ENCODE measurements at places on chromosomes 2 and 18.

- no peak for DNase-seq
These were observed 781.1 kb upstream of the FSHR start for GRCh38 chr2:49935449-49935848.

DNA sequence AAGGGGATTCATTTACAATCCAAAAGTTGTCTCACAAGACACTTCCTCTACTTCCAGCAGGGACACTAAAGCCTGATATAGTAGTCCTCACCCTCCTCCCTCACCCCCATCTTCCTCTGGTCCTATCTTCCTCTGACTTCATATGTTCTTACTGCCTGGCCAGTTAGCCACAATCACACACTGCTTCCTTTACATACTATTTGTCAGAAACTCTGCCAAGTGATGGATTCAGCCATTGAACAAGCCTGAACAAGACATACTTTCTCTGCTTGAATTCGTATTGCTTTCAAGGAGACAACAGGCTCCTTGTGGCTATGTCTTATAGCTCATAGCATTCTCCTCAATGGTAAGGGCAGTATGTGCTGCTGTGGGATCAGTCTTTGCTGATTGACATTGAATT, 672.2 kb downstream of the BCL11A start:
- no peak for DNase-seq

GRCh38 chr2:238947920-238948710, 100.2 kb downstream of the TWIST2 start:
- no peak for DNase-seq

- DNase-seq, result peak; percentile 17
These were observed 61.2 kb upstream of the MRPS9 start for GRCh38 chr2:104976603-104977120.

DNA sequence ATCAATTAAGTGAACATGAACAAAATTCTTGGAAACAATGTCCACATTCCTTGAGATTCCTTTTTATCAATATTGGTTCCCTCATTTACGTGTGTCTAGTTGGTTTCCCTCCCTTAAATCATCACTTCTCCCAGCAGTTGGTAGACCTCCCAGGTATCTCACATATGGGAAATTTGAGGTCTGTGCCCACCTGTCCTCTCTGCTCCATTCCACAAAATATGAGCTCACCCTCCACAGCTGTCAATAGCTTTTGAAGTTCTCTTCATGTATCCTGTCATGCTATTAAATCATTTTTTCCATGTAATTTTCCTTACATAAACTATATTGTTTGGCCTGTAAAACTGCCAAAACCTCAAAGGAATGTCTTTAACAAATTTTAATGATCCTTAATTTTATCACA, 992.2 kb upstream of the ACVR2A start:
- DNase-seq, result no peak

- no peak for DNase-seq
These were observed 48.1 kb downstream of the ACOXL start for GRCh38 chr2:110780461-110780860.

- DNase-seq, result no peak
These were observed 114.2 kb upstream of the KLHL29 start for GRCh38 chr2:23270810-23271209.

DNA sequence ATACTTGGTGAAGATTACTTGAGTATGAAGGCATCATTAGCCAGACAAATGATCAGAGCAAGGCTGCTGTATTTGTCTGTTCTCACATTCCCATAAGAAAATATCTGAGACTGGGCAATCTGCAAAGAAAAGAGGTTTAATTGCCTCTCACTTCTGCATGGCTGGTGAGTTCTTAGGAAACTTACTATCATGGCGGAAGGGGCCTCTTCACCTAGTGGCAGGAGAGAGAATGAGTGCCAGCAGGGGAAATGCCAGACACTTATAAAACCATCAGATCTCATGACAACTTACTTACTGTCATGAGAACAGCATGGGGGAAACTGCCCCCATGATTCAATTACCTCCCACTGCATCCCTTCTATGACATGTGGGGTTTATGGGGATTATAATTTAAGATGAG, 452.3 kb downstream of the GALR1 start:
- DNase-seq, result no peak

DNA sequence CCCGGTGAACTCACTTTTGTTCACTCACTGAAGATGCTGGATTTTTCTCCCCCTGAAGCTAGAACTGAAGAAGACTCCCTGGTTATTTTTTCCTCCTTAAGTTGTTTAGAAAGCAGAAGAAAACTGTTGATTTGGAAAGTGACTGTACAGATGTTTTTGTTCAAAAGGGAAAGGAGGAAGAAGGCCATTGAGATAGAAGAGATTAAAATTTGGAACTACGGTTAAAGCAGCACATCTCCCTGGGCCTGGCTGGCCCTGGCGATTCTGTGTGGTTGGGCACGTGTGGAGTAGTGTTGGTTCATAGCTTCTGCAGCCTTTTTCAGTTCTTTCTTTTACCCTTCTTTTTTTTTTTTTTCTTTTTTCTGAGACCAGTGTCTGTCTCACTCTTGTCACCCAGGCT, 109.2 kb downstream of the MAP4K4 start:
- DNase-seq, result no peak

DNA sequence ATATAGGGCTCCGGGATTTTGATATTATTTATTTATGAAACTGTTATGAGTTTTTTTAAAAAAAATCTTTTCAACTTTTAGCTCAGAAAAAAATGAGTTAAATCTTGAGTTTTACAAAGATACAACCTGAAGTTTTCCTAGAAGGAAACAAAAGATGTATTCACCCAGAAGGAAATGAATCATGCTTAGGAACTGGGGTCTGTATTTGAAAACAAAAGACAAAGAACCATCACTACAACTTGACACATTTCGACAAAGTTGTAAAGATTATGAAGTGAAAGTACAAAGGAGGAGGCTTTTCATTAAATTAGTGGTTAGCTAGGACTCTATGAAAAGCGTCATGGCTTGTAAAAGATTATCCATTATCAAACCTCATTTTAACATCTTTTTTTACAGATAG, 143.3 kb downstream of the PDE1A start:
- no peak for DNase-seq

DNA sequence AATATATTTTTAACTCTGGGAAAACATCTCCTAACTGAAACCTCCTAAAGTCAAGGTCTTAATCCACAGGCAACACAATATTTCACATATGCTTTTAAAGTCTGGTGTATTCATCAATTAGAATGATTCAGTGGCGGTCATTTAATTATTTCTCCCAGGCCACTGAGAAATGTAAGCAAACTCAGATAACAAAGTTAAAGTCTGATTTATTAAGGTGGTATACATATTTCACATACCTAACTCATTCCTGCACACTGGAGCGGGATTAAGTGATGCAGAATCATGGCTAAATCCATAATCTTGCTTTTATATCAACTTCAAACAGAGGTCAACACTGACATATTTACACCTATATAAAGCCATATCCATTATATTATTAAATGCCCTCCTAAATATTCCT, 43.7 kb downstream of the FRZB start:
- DNase-seq, result no peak

DNA sequence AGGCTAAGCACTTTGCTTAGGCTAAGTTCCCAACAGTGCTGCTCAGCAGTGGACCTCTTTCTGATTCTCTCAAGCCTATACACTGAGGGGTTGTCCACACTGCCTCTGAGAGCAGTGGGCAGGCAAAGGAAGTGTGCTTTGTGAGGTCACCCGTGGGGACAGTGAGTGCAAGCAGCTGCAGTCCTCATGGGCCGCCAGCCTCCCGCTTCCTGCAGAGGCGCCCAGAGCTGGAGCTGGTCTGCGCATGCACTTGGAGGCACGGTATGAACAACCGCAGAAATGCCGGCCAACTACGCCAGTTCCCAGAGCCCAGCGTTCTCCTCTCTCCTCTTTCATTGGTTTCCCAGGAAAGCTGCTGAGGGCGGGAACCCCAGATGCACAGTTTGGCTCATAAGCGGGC, 149.5 kb upstream of the DLX2 start:
- no peak for DNase-seq

DNA sequence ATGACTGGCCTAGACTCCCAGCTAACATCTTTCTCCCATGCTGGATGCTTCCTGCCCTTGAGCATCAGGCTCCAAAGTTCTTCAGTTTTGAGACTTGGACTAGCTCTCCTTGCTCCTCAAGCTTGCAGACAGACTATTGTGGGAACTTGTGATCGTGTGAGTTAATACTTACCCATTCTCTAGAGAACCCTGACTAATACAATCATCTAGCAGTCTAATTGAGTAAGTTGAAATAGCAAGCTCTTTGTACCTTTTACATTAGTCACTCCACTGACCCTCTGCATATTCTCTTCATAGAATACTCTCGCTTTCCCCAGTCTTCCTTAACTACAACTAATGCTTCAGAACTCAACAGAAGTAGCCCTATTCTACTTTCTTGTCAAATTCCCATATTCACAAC, 434.6 kb upstream of the NXPH2 start:
- no peak for DNase-seq

GRCh38 chr2:176675271-176675949, 406.2 kb downstream of the MTX2 start:
- no peak for DNase-seq

DNA sequence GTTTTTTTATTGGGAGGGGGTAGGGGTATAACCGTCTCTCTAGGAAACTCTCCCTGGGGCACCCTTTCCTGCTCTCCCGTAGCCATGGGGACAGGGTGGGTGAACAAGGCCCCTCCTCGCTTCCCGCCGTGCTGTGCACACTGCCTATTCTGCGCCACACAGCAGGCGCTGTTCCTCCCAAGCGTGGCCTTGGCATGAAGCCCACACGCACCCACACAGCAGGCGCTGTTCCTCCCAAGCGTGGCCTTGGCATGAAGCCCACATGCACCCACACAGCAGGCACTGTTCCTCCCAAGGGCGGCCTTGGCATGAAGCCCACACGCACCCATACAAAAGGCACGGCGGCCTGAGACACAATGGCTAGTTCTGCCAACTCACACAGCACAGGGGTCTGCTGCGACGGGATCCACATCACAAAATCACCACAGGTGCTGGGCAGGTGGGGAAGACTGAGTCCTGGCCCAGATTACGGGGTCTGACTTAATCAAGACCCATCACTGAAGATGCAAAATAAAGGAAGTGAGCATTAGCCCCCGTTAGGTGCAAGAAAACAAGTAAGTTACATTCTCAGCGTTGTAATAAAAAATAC, 46.6 kb upstream of the TPO start:
- DNase-seq, result peak; percentile 8

GRCh38 chr2:117760916-117761315, 53.6 kb upstream of the DDX18 start:
- DNase-seq, result no peak

- DNase-seq, result no peak
These were observed 787 bp downstream of the ERBB4 start for GRCh38 chr2:212537726-212538304.

DNA sequence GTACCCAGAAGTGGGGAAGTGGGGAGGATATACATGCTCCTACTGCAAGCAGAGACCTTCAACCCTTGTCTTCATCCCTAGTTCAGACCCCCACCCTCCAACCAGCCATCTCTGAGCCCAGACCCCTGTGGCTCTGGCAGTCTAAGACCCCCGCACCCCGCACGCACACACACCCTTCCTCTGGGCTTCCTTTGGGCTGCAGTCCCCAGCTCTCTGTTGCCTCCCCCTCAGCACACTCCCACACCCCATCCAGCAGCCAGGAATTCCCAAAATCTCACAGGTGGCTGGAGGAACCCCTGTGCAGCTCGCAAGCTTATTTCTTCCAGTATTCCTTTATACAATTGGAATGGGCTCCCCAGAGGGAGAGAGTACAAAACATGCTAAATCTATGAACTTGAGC, 13.9 kb upstream of the GYPC start:
- DNase-seq, result no peak

Measured in stimulated activated CD4-positive, alpha-beta T cell treated with anti-CD3 and anti-CD28 coated beads, Interleukin-1b, Interleukin-23, amount 100 ng/mL, for 48 hours (primary cell).